ENCODE measurements at places on chromosomes 5 and 9.
A peak's percentile ranks its signal among the peaks of the same experiment; 100 is the strongest.

DNA sequence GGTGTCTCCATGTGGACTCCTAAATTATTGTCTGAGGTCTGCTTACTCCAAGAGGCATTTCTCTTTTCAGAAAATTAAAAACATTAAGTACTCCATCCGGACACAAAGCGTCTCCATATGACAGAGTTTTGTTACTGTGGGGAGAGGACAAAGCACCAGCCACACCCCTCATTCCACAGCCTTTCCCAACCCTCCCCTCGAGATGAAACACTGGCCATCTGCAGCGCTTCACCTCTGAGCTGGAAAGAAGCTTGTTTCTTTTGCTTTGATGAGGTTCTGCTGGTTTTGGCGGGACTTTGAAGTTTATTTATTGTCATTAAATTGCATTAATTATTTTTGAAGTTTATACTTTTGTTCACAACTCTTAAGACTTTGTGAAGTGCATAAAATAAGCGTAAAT lies 27.6 kb upstream of the NKD2 start:
- peaks cover 3% of the 10 kb centered on the region for H3K4me1 ChIP-seq
- H3K27me3 ChIP-seq: no peaks in the 10 kb centered on the region
- H3K27ac ChIP-seq: no peak overlapping the region

DNA sequence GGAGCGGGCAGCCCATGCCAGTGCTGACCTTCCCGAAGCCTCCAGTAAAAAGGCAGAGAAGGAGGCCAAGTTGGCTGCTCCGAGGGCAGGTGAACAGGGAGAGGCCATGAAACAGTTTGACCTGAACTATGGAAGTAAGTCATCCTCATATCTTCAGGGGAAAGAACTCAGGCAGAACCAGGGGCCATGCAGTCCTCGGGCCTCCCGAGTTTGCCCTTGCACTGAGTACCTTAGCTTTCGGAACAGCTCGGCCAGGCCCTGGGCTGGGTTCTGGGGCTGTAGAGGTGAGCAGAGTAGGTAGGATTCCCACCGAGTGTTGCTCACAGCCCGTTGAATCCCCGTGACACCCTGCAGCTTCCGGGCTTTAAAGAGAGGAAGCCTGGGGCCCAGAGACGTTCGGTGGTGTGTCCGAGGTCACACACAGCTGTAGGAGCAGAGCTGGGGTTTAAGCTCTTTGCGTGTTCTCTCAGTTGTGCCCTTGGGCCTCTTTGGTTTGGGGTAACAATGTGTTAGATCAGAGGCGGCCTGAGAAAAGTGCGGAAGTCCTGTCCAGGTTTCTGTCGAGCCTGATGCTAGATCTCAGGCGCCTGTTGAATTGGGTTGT lies 24.8 kb upstream of the POMT1 start:
- H3K36me3 ChIP-seq: peaks cover 88% of the 10 kb centered on the region
- DNase-seq: peak; percentile 20
- H3K27ac ChIP-seq: no peak overlapping the region
- H3K4me1 ChIP-seq: peaks cover 18% of the 10 kb centered on the region
- H3K4me3 ChIP-seq: no peak overlapping the region

DNA sequence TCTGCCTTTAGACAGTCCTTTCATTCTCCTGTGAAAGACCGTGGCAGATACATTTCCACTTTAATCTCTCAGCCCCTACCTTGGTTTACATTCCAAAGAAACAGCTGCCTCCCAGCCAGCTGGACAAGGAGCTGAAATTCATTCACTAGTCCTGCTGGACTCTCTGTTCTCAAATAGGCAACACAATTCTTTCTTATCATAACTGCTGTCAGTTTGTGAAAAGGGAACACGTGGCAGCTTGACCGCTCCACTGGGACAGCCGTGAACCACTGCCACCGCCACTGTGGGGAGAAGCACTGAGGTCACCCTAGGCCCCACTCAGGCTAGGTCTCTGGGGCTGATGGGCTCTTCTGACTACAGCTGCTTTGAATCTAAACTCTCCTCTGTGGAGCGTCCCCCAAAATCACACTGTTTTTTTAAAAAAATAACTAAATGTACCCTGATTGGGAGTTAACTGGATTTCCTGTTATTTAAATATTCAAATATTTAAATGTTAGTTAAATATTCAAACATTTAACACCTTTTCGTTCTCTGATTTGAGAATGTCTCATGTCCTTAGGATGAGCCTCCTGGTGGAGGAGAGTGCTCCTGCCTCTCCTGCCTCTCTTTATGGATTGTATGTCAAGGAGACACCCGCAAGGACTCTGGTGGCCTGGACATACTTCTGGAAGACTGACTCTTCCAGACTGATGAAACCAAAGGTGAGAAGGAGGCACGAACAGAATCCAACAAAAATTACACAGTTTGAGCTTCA lies 120.1 kb downstream of the BOD1 start:
- H3K27me3 ChIP-seq: no peaks in the 10 kb centered on the region
- peak overlapping the region; percentile 36 for H3K27ac ChIP-seq
- no peaks in the 10 kb centered on the region for H3K36me3 ChIP-seq
- peaks cover 8% of the 10 kb centered on the region for H3K4me1 ChIP-seq
- no peak overlapping the region for H3K4me3 ChIP-seq
- DNase-seq: peak; percentile 33

GRCh38 chr9:97176206-97176605 lies 131.3 kb upstream of the CCDC180 start:
- H3K27me3 ChIP-seq: no peaks in the 10 kb centered on the region
- no peak for DNase-seq
- H3K36me3 ChIP-seq: no peaks in the 10 kb centered on the region
- no peak overlapping the region for H3K27ac ChIP-seq
- H3K4me3 ChIP-seq: no peak overlapping the region
- peaks cover 7% of the 10 kb centered on the region for H3K4me1 ChIP-seq

All from heart left ventricle (tissue), 16 donors.